Natural killer cell (primary cell): ENCODE measurements at places on chromosomes 11 and 22.
A peak's percentile ranks its signal among the peaks of the same experiment; 100 is the strongest.

- DNase-seq, result no peak
These were observed 123.8 kb upstream of the CCDC179 start for GRCh38 chr11:22984045-22984444.

DNA sequence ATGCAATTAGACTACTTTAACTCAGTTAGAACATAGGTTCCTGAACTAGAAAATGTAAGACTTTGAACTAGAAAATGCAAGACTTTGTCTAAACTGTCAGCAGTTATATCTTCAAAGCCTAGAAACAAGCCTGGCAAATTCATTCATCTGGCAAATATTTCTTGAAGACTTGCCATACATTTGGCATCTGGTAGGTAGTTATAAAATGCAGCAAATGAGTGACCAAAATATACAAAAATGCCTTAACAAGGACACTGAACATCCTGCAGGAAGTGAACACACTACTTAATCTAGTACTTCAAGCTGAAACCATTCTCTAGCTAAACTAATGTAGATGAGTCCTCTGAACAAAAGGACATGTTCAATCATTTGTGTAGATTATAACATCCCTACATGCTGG lies 84.7 kb upstream of the SCUBE2 start:
- DNase-seq, result no peak

- no peak for DNase-seq
These were observed at the start of gene C11orf52 for GRCh38 chr11:111918390-111919256. Gene C11orf52, plus strand, starts transcription at chr11:111918913. Its CDS starts 60 bp downstream, at chr11:111918973.

GRCh38 chr11:9777525-9777924 lies 113.6 kb downstream of the SWAP70 start:
- DNase-seq, result no peak

- no peak for DNase-seq
These were observed 29.0 kb upstream of the CREB3L1 start for GRCh38 chr11:46248289-46249102.

DNA sequence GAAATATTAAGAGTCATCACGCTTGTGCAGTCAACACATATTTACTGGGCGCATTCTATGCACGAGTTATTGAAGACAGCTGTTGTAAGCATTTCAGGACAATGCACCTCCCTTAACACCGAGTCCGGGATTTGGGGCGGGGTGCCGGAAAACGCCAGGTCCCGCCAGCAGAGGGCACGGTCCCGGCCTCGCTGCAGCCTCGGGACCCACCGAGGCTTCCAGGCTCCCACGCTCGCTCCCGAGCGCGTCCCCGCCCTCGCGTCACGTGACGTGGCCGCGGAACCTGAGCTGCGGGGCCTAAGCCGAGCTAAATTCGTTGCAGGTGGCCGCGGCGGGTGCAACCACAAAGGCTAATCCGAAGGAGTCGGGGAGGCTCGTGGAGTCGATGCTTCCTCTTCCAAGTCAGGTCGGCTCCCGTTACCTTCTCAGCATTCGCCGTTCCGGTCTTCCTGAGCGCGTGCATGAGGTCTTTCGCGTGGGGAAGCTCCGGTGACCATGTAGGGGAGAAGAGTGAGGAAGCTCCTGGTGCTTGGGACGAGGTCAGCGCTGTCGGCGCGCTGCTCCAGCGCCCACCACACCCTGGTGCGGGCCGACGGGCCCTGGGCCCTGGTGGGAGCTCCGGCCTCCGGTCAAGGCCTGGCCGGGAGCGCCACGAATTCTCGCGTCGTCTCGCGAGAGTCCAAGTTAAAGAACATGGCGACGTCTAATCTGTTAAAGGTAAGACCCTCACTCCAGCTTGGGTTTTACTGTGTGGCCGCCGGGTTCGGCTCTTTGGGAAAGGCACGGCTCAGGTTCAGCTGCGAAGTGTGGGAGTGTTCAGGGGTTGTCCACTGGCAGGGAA lies at the start of gene CUL5:
CUL5 (plus strand) TSS at position 243 of the 841 bp plus-strand sequence; CDS start at position 694, 451 bp downstream.
- DNase-seq, result peak; percentile 95

- no peak for DNase-seq
These were observed 1.6 kb downstream of the L3MBTL2 start for GRCh38 chr22:41206719-41207118.

DNA sequence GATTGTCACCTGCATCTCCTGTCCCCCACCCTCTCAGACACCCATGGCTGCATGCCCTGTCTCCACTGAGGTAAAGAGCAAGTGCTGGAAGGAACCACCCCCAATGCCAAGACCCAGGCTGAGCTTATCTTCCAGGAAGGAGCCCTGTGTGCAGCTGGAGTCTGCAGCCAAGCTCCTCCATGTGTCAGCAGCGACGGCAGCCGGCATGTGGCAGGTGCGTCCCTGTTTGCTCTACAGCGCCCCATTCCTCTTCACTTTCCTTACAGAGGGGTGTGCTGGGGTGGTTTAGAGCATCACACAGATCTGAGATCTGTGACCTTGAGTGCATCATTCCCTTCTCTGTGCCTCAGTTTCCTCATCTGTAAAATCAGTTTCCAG lies 7.7 kb upstream of the MN1 start:
- no peak for DNase-seq

GRCh38 chr11:373716-374551 lies 4.6 kb downstream of the B4GALNT4 start:
- no peak for DNase-seq

GRCh38 chr11:64247729-64248531 lies 1.2 kb upstream of the PPP1R14B start:
- no peak for DNase-seq

DNA sequence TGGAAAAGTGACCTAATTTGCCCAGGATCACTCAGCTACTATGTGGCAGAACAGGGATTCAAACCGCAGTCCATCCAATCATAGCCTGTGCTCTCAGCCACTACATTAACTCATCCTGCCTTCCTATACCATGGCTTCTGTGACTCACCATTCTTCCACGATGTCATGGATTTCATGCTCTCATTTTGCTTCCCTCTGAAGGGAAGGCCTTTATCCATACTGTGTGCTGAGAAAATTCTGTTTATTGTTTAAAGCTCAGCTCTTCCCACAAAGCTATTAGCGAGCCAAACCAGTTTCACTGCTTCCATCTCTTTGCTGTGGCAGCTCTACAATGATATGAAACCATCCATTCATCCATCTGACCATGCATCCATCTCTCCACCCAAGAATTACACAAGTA lies 289.9 kb downstream of the TENM4 start:
- DNase-seq, result no peak

DNA sequence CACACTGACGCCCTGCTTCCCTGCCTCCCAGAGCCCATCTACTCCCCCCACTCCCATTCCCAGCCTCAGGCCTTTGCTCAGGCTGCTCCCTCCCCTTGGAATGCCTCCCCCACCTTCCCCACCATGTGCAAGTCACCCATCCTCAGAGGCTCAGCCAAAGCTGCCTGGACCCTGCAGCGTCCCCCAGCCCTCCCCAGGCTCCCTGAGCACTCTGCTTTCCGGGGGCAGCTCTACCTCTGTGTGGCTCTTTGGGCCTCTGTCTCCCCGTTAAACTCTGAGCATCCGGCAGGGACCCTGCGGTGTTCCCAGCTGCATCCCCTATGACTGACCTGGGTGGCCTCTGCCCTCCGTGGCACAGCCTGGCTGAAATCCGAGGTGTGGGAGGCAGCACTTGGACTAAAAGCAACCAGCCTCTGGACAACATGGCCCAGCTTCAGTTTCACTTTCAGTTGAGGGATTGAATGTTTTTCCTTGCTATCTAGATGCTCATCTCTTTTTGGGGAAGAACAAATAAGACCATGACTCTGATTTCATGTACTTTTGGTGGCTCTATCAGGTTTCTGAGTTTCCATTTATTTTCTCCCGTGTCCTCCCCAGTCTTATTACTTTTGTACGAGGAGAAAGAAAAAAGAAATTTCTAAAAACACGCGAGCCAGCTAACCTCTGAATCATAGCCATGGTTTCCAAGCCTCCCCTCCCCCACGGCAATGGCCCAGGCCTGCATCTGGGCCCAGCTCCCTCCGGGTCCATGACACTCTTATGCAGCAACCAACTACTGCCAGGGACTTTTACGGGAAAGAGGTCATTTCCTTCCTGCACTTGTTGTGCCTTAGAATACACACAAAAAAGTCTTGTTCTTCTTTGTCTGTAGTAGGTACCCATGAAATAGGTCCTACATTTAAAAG lies 3.8 kb downstream of the APOL3 start:
- peak; percentile 89 for DNase-seq

- no peak for DNase-seq
These were observed 21.6 kb downstream of the AAMDC start for GRCh38 chr11:77842441-77843121.

- no peak for DNase-seq
These were observed 594.5 kb downstream of the NTM start for GRCh38 chr11:131964698-131965483.

GRCh38 chr22:48474881-48475280 lies 1352.8 kb downstream of the BRD1 start:
- DNase-seq, result no peak

DNA sequence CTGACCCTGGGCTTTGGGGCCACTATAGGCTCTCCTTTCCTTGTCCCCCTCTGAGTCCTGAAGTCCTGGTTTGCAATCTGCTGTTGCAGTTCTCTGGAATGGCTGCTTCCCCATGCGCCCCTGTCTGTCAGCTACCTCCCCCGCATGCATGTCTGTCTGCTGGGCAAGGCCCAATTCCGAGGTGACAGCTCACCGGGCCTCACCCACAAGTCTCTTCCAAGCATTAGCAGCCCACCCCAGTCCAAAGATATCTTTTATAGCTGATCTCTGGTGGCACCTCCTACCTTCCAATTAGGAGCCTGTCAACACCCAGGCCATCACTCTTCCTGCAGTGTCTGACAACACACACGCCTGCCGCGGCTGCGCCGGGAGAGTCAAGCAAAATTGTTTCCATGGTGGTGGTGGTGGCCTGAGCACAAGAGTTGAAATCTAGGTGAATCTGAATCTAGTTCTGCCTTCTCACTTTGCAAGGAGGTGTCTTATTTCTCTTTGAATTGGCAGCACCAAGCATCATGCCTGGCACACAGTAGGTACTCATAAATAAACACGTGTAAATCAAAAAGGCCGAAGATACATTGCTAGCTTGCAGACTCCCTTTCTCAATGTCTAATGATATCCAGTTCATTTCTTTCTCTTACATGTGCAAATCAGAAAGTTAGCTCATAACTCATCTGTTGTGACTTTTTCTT lies 1.2 kb upstream of the LMO2 start:
- DNase-seq, result peak; percentile 11

DNA sequence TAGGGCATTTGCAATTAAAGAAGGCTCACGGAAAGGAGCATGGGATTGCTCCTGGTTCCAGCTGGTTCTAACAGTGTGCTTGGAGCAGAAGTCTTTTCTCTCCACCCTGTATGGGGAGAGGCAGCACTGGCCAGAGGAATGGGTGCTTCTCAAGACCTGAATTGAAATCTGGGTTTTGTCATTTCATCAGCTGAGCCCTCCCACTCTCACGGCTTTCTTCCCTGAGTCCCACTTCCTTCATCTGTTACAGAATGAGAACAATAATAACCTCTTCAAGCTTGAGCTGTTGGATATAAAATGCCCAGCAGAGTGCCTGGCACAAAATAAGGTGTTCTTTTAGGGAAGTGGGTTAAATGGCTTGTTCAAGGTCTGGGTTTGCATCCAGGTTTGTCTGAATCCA lies 17.2 kb downstream of the CNTF start:
- DNase-seq, result no peak

GRCh38 chr11:61572913-61573312 lies 8.0 kb downstream of the SYT7 start:
- no peak for DNase-seq
